ENCODE measurements at places on chromosomes 7 and 10. TPM values are rescaled to one million over a fixed set of nuclear protein-coding genes. Genes with fewer than 3 reads are reported as not detected.

HABP2 gene
- 0.07 TPM for total RNA-seq

LFNG gene
- 13.6 TPM for total RNA-seq

FZD1 gene
- 2.5 TPM for total RNA-seq

MACC1 gene
- not detected for total RNA-seq

WIPF3 gene
- 0.53 TPM for total RNA-seq

COL28A1 gene
- 0.33 TPM for total RNA-seq

STOX1 gene
- total RNA-seq: 0.86 TPM
